Stimulated activated CD4-positive, alpha-beta T cell treated with anti-CD3 and anti-CD28 coated beads, Interleukin-12 subunit alpha, Interleukin-12 subunit beta, amount 100 ng/mL, for 48 hours (primary cell): ENCODE measurements at places on chromosomes 2 and 18.

DNA sequence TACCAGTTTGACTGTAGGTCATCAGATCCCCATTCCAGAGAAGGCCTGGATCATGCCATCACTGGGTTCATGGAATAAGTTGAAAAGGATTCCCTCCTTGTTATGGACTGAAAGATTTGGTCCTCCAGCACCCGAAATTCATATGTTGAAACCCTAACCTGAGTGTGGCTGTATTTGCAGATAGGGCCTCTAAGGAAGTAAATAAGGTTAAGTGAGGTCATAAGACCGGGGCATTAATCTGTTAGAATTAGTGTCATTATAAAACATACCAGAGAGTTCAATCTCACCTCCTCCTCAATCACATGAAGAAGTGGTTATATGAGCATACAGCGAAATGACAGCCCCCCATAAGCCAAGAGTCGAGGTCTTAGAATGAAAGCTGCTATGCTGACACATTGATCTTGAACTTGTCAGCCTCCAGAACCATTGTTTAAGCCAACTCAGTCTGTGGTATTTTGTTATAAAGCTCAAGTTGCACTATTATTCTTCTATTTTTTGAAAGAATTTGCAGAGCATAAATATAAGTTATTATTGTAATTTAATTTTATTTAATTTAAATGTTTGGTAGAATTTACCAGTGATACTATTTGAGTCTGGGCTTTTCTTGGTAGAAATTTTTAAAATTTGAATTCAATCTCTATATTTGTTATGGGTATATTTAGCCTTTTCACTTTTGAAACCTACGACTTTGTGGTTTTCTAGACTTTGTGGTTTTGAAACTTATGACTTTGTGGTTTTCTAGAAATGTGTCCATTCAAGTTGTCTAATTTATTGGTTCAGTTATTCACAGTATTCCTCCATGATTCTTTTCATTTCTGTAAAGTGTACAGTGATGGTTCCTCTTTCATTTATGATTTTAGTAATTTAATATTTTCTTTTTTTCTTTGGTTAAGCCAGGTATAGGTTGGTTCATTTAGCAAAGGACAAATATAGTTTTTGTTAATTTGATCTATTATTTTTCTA, 1206.7 kb upstream of the CDH2 start:
- no peak for DNase-seq

DNA sequence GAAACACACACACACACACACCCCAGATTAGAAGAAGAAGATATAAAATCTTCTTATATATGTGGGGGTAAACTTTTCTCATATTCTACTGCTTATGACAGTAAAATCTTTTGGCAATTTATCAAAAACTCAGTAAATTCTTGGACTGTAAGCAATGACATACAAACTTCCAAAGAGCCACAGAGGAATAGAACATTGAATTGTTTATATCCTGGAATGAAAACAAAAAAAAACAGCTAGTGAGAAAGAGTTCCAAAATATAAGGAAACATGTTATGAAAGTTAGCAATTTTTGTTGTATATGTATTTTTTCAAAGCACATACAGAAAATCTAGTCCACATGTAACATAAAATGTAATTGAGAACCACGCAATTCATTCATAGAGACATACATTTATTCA, 764.9 kb downstream of the DSC3 start:
- DNase-seq, result no peak

DNA sequence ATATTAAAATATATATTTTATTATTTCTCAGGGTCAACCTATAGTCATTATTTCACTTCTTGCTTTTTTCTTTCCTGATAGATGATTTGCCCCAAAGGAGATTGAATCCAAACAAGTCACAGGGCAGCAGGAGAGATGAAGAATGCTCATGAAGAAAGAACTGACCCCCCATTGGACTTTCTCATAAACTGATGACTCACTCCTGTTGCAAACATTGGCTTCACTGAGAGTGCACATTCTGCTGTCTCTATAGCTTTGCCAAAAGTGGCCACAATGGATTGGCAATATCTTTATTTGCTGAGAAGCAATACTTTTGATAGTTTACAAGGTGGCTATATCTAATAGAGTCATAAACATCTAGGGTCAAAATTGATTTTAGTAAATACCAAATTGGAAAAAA, 55.9 kb upstream of the ZNF385B start:
- DNase-seq, result no peak

GRCh38 chr2:36819095-36819711, 122.7 kb downstream of the VIT start:
- DNase-seq, result no peak

- DNase-seq, result no peak
Observed at GRCh38 chr2:75666911-75667310, 20.3 kb downstream of the MRPL19 start.

DNA sequence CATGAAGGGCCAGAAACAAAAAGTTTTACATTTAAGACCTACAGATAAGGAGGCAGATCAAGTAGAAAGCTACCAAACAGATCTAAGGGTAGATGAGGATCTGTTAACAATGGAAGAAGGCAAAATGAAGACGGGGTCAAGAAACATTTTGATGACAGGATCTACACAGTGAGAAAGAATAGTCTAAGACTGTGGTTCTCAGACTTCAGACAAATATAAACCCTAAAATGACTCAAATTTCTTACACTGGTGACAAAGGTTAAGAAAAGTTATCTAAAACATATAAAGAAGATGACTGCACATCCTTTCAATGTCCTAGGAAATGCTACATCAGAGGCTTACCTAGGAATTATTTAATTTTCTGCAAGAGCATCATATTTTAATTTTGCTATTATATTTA, 34.4 kb downstream of the TRIP12 start:
- no peak for DNase-seq

DNA sequence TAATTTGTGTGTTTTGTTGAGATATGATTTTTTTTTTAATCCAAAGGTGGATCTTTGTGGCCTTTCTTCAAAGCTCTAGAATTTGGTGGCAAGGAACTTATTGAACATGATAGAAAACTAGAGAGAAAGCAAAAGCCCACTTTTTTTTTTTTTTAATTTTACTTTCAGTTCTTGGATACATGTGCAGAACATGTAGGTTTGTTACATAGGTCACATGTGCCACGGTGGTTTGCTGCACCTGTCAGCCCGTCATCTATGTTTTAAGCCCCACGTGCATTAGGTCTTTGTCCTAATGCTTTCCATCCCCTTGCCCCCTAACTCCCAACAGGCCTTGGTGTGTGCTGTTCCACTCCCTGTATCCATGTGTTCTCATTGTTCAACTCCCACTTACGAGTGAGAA, 135.9 kb downstream of the RHBDD1 start:
- no peak for DNase-seq

- no peak for DNase-seq
Observed at GRCh38 chr2:127768775-127769479, 42.0 kb downstream of the WDR33 start.

DNA sequence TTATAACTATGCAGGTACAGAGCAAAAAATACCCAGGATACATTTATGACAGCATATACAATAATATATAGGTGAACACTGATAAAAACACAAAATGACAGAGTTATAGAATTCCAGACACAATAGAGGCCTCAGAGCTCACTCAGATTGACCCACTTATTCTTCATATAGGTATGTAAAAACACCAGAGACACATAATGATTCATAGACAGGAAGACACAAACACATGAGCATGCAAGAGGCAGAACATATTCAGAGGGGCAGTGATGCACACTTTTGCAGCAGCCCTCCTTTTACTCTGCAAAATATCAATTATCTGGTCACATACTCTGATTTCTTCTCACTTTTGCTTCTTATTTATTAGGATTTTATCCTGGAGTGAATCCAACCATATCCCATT, 633.3 kb upstream of the ACVR2A start:
- DNase-seq, result no peak

GRCh38 chr18:49304751-49305150, 155.7 kb downstream of the DYM start:
- no peak for DNase-seq

- no peak for DNase-seq
Observed at GRCh38 chr2:127175751-127176354, 44.2 kb downstream of the CYP27C1 start.

DNA sequence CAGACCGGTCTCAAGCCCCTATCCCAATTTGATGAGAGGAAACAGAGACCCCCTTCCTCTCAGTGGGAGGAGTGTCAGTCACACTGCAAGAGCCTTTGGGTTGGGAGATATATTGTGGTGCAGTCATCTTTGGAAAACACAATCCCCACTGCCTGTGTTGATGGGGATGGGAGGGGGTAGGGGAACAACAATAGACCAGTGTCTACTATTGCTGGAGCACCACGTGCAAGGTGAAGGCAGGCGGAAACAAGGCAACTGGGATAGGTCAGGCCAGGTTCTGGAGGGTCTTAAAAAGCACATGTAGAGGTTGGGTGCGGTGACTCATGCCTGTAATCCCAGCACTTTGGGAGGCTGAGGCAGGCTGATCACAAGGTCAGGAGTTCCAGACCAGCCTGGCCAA, 127.9 kb downstream of the ZFP36L2 start:
- no peak for DNase-seq

GRCh38 chr2:101361121-101361520, 26.2 kb downstream of the CREG2 start:
- no peak for DNase-seq

GRCh38 chr2:78065366-78065765, 543.2 kb upstream of the LRRTM4 start:
- DNase-seq, result no peak

- DNase-seq, result no peak
Observed at GRCh38 chr2:120762341-120763061, 26.8 kb downstream of the GLI2 start.
